ENCODE measurements at places on chromosomes 3 and 15. TPM values are rescaled to one million over a fixed set of nuclear protein-coding genes. Genes with fewer than 3 reads are reported as not detected.
A peak's percentile ranks its signal among the peaks of the same experiment; 100 is the strongest.

Gene HYPK
- total RNA-seq: 17.2 TPM

Gene KCNAB1
- not detected for total RNA-seq

Gene THAP10
- not detected for total RNA-seq

Gene GOLGA6L7
- total RNA-seq: not detected

DNA sequence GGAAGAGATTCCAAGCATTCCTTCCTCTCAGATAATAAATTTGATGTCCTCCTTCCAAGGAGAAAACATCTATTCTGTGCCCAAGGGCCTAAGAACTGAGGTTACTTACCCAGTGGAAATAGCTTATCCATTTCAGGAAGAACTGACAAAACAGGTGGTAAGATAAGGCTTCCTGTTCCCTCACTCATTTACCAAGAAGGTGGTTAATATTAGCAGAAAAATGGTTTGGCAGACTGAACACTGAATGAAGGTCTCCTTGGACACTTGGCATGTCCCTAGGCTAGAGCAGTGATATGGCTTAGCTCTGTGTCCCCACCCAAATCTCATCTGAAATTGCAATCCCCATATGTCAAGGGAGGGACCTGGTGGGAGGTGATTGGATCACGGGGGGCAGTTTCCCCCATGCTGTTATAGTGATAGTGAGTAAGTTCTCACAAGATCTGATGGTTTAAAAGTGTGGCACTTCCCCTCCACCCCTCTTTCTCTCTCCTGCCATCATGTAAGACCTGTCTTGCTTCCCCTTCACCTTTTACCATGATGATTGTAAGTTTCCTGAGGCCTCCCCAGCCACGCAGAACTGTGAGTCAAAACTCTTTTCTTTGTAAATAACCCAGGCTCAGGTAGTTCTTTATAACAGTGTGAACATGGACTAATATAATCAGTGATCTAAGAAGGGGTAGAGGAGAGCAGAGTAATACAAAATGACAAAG lies 127.4 kb downstream of the ST8SIA2 start:
- DNase-seq: no peak
- H3K27ac ChIP-seq: no peak overlapping the region
- H3K4me1 ChIP-seq: peaks cover 4% of the 10 kb centered on the region
- no peaks in the 10 kb centered on the region for H3K36me3 ChIP-seq
- peaks cover 2% of the 10 kb centered on the region for H3K27me3 ChIP-seq

DNA sequence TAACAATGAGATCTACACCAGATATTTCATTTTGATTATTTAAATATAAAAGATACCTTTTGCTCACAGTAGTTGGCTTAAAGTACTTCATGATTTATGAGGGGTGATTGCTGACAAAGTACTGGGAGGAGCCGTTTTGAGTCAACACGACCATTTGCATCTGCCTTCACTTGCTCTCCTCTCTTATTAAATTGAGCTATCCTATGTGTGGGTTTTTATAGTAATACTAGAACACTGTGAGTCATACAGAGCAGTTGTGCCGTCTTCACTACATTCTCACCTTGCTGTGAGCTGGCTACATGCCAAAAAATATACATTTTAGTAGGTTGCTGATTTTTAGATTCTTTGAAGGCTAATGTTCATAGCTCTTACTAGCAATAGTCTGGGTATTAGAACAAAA lies 161.2 kb downstream of the ALCAM start:
- no peak for DNase-seq
- no peaks in the 10 kb centered on the region for H3K4me1 ChIP-seq
- no peak overlapping the region for H3K4me3 ChIP-seq
- no peak overlapping the region for H3K27ac ChIP-seq

DNA sequence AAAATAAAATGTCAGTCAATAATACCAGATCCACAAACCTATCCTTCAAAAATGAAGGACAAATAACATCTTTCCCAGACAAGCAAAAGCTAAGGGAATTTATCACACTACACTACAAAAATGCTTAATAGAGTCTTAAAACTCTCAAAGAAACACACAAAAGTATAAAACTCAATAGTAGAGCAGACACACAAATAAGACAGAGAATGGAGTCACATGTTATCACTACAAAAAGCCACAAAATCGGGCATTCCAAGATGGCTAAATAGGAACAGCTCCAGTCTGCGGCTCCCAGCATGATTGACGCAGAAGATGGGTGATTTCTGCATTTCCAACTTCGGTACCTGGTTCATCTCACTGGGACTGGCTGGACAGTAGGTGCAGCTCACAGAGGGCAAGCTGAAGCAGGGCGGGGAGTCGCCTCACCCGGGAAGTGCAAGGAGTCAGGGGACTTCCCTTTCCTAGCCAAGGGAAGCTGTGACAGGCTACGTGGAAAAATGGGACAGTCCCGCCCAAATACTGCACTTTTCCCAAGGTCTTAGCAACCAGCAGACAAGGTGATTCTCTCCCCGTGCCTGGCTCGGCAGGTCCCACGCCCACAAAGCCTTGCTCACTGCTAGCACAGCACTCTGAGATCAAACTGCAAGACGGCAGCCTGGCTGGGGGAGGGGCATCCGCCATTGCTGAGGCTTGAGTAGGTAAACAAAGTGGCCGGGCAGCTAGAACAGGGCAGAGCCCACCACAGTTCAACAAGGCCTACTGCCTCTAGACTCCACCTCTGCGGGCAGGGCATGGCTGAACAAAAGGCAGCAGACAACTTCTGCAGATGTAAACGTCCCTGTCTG lies 46.3 kb downstream of the SENP7 start:
- peak overlapping the region; percentile 29 for H3K4me3 ChIP-seq
- peak overlapping the region; percentile 17 for H3K27ac ChIP-seq
- H3K36me3 ChIP-seq: peaks cover 44% of the 10 kb centered on the region
- DNase-seq: peak; percentile 58
- H3K27me3 ChIP-seq: no peaks in the 10 kb centered on the region

GRCh38 chr15:67690936-67691335 lies 134.4 kb upstream of the SKOR1 start:
- no peak for DNase-seq
- H3K4me3 ChIP-seq: no peak overlapping the region
- H3K27ac ChIP-seq: no peak overlapping the region

Data from activated naive CD8-positive, alpha-beta T cell treated with anti-CD3 and anti-CD28 coated beads, Interleukin-2, amount 10 ng/mL, durations not matched to agents 7 days and 5 days (primary cell).